Hematopoietic multipotent progenitor cell treated with erythropoietin and hydrocortisone succinate and interleukin-3 and kit ligand, for 8 days (in vitro differentiated cells): ENCODE measurements at places on chromosomes 12 and 14.

GRCh38 chr12:51345681-51346080 lies 798 bp downstream of the CELA1 start:
- no peak for DNase-seq

GRCh38 chr12:54973556-54973955 lies 11.0 kb downstream of the TESPA1 start:
- no peak for DNase-seq

GRCh38 chr12:57539-57938 lies 9.0 kb upstream of the IQSEC3 start:
- no peak for DNase-seq

DNA sequence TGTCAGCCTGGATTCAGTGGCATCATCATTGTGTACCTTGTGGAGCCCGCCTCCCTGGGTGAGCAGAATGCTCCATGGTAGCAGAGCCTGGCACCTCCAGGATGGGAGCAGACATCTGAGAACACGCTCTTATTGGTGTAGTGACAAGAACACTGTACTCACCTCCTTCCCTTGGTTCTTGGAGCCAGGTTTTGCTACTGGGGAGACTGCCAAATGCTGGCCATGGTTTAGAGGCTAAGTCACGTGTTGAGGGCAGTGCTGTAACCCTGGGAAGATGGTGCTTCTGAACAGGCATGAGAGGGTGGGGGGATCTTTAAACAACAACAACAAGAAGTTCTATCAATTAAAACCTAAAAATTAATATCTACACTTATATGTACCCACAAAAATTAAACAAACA lies 47.6 kb upstream of the ASPG start:
- no peak for DNase-seq

- DNase-seq = no peak
Measured at GRCh38 chr14:89040080-89040459, 215.6 kb downstream of the TTC8 start.

- no peak for DNase-seq
Measured at GRCh38 chr12:70796989-70797388, 123.5 kb downstream of the PTPRR start.

DNA sequence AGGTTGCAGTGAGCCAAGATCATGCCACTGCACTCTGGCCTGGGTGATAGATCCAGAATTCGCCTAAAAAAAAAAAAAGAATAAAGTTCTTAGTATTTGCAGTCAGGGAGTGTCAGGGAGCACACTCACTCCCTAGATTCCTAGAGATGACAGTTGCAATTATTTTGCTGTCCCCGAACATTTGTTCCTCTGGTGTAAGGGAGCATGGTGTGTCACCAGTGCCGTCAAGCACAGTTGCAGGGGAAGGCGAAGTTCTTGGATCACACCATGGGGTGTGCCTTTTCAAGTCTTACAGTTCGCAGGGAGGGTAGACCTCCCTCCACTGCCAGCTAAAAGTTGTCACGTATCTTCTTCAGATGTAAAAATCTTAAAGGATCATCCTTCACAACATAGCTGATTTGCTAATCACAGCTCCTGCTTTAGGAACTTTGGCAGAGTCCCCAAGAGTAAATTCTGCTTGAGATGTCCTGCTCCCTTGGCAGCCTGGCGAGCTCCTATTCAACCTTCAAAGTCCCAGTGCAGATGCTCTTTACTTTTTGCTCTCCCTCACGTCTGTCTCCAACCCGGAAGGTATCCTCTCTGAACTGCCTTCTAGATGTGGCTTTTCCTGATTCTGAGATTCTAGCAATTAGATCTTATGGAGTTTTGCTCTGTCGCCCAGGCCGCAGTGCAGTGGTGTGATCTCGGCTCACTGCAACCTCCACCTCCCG lies 11.3 kb downstream of the ACACB start:
- no peak for DNase-seq

GRCh38 chr12:9506746-9507145 lies 101.0 kb downstream of the KLRB1 start:
- DNase-seq = no peak

GRCh38 chr12:20220339-20220738 lies 148.0 kb upstream of the PDE3A start:
- DNase-seq = no peak

GRCh38 chr14:85764822-85765221 lies 234.9 kb downstream of the FLRT2 start:
- no peak for DNase-seq

GRCh38 chr14:54338696-54339317 lies 58.0 kb upstream of the CDKN3 start:
- DNase-seq = peak; percentile 3

- DNase-seq = no peak
Measured at GRCh38 chr14:64463195-64463594, 2.1 kb upstream of the AKAP5 start.

GRCh38 chr12:97681612-97682504 lies 219.3 kb downstream of the RMST start:
- DNase-seq = no peak

- no peak for DNase-seq
Measured at GRCh38 chr12:15997910-15998309, 86.8 kb downstream of the DERA start.

GRCh38 chr12:123488539-123489230 lies 30.7 kb downstream of the SNRNP35 start:
- DNase-seq = no peak
